Stimulated activated CD4-positive, alpha-beta T cell treated with anti-CD3 and anti-CD28 coated beads, Interleukin-12 subunit alpha, Interleukin-12 subunit beta, amount 100 ng/mL, for 4 hours (primary cell): ENCODE measurements at places on chromosomes 2 and 18.

DNA sequence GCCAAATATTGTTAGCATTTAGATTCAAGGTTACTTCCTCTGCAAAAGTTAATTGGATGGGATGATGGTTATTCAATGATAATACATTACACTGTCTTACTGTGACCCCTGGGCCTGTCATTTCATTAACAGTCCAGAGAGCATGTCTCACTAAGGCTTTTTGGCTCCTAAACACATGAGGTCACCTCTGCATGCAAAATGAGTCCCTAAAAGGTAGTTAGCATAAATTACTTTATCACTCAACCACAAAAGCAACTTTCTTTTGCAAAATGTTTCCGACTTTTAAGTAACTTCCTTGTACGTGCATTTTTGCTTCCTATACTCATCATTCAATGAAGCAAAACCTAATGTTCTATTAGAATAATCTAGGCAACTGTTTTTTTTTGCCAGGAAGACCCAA, 16.8 kb upstream of the AGFG1 start:
- no peak for DNase-seq

GRCh38 chr2:12787891-12788801, 71.4 kb downstream of the TRIB2 start:
- no peak for DNase-seq

DNA sequence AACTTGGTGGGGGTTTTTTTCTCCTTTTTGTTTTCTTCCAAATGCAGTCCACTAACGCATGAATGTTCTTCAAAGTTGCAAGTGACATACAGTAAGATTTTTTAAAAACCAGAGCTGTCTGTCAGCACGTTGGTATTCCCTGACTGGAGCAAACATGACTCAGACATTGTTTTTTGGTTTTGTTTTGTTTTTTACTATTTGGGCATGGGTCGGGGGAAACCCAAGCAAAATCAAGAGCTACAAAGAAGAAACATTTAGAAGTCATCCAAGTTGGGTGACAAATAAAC, 726 bp upstream of the CCDC88A start:
- DNase-seq, result no peak

GRCh38 chr18:9419956-9420631, 55.2 kb upstream of the RALBP1 start:
- DNase-seq, result no peak

DNA sequence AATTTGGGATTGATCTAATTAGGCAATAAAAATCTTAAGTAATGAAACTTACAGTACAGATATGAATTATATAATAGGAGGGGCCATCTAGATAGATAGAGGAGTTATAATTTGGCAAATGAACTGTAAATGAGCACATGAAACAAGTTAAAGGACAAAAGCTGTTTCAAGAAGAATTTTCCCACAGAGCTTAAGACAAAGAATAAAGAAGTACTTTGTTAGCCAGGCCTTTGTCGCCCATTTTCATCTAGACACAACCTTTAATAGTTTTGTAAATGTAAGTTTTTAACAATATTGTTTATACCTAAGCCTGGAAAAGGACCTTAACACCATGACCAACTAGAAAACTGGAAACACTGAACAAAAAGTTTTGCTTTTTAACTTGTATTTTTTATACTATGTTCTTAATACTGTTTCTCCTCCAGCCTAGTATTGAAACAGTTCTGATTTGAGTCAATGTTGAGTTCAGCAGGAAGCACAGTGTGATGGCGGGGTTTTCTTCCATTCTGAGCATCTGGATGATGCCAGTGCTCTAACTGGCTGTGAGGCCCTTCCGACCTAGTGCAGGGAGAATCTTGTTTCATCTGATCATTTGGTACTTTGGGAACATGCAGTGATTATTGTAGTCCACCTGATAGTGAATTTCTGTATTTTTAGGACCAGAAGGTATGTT, 37.6 kb downstream of the FARP2 start:
- no peak for DNase-seq

GRCh38 chr2:54708584-54709335, 14.7 kb upstream of the EML6 start:
- no peak for DNase-seq

GRCh38 chr18:66826211-66826610, 222.3 kb upstream of the CDH19 start:
- no peak for DNase-seq

DNA sequence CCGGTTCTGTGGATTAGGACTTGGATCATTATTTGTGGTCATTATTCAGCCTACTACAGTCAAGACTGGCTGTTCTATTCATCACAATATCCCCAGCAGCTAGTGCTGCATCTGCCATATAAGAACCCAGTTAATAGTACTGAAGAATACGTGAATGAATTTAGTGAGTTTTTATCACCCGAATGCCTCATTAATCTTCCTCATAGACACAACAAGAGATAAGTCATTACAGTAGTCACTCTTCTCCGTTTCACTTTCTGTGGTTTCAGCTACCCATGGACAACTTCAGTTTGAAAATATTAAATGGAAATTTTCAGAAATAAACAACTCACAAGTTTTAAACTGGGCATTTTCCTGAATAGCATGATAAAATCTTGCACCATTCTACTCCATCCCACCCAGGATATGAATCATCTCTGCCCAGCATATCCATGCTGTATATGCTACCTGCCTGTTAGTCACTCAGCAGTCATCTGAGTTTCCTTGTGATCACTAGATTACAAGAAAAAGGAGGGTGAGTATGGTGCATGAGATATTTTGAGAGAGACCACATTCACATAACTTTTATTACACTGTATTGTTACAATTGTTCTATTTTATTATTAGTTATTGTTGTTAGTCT, 363.7 kb upstream of the CHAC2 start:
- DNase-seq, result no peak

DNA sequence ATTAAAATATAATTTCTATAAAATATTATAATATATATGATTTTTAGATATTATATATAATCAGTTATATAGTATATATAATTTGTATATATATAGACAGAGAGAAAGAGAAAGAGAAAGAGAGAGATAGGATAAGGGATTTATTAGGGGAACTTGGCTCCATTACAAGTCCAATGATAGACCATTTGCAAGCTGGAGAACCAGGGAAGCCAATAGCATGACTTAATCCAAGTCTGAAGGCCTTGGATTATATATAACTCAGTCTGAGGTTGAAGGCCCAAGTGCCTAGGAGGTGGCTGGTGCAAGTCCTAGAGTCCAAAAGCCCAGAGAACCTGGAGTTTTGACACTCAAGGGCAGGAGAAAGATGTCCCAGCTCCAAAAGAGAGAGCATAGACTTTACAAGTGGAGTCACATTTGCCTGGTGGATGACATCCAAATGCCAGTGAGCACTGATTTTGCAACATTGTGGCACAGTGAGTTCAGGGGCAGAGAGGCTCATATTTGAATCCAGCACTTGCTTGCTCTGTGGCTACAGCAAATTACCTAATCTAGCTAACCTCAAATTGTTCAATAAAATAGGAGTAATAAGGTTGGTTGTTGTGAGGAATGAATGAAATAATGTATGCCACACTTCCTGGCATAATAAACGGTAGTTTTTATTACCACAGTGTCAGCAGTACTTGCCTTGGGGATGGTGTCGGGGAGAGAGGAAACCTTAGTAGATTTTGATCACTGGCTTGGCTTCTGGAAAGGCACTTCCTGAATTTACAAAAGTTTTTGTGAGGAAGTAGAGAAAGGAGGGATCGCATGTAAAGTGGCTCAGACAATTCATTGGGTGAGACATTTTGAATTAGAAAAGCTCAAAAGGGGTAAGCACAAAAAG, 69.6 kb upstream of the CD28 start:
- DNase-seq, result no peak

GRCh38 chr2:8126783-8127182, 555.1 kb upstream of the ID2 start:
- DNase-seq, result no peak

GRCh38 chr2:96245609-96246390, 20.0 kb downstream of the TMEM127 start:
- no peak for DNase-seq

DNA sequence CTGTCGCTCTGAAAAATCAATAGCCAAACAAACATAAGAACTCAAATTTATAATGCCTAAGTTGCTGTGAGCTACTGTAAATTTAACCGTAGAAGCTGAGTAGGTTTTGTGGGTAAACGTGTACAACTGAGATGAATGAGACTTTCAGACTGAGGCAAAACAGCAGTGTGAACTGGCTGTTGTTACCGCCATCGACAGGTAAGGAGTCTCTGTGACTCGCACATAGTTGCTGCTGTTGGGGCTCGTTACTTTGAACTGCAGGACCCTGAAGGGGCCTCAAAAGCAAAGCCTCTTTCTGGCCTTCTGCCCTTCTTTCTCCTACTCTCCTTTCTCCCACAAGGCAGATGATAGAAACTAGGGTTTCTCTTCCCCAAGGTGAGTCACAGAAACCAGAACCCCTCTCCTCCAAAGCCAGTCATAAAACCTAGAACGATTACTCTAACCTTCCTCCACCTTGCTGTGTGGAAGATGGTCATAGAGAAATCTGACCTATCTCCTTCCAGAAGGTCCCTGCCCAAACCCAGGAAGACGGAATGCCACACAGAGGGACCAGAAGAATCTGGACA, 101.2 kb downstream of the DLGAP1 start:
- DNase-seq, result no peak

DNA sequence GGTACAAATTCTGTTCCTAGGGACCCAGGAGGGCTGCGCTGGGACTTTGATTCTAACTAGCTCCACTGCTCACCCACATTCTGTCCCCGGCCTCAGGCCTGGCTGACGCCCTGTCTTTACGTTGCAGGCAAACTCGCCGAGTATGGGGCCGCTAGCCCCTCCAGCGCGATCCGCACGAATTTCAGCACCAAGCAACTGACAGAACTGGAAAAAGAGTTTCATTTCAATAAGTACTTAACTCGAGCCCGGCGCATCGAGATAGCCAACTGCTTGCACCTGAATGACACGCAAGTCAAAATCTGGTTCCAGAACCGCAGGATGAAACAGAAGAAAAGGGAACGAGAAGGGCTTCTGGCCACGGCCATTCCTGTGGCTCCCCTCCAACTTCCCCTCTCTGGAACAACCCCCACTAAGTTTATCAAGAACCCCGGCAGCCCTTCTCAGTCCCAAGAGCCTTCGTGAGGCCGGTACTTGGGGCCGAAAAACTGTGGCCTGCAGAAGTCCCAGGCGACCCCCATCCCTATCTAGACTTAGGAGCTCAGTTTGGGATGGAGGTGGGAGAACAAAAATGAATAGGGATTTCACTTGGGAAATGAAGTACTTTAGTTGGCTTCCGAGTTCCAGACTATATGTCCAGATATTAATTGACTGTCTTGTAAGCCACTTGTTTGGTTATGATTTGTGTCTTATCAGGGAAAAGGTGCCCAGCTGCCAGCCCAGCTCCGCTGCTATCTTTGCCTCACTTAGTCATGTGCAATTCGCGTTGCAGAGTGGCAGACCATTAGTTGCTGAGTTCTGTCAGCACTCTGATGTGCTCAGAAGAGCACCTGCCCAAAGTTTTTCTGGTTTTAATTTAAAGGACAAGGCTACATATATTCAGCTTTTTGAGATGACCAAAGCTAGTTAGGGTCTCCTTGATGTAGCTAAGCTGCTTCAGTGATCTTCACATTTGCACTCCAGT, 1.5 kb downstream of the HOXD1 start:
- no peak for DNase-seq

- no peak for DNase-seq
Measured at GRCh38 chr18:74396171-74397169, 60.6 kb downstream of the DIPK1C start.

DNA sequence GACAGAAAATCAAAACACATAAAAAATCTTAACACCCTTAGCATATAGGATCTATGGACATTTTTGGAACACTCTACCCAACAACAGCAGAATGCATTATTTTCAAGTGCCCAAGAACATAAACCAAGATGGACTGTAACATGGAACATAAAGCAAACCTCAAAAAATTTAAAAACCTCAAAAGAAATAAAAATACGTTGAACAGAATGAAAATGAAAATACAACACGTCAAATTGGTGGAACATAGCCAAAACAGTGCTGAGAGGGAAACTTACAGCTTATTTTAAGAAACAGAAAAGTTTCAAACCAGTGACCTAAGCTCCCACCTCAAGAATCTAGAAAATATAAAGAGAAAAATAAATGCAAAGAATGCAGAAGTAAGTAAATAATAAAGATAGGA, 58.3 kb upstream of the BCL2L11 start:
- no peak for DNase-seq

DNA sequence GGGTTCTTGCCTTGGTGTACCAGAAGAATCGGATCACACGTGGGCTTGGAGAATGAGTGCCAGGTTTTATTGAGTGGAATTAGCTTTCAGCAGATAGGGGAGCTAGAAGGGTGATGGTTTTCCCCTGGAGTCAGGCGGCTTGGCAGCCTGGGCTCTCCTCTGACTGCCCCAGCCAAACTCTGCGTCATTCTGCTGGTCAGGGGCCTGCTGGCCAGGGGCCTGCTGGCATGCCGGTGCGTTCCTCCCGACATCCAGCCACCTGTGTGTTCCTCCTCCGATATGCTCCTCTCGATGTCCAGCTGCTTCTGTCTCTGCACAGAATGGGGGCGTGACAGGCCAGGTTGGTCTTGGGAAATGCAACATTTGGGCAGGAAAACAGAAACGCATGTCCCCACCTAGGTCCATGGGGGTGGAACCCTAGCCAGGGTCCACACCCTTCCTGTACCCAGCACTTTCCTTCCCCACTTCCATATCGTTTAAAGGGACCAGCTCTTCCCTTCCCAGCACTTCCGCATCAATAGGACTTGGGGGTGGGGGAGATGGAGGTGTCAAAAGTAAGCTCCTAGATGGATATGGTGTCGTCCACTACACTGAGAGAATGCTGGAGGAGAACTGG, 85.3 kb downstream of the VWA3B start:
- no peak for DNase-seq

DNA sequence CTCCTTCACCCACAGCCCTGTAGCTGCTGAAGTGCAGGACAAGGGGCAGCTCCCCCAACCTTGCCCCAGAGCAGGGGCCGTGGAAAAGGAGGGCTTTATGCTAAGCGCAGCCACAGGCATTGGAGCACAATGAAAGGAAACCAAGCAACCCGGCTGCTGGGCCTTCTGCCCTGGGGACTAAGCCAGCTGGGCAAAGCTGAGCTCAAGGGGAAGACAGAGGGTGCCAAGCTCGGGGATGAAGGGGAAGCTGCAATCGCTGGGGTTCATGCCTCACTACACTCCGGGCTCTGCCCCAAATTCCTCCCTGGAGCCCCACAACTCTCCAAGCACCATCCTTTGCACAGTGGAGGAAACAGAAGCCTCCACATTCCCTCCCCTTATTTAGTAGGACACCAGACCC, 12.4 kb downstream of the SFXN5 start:
- DNase-seq, result no peak

DNA sequence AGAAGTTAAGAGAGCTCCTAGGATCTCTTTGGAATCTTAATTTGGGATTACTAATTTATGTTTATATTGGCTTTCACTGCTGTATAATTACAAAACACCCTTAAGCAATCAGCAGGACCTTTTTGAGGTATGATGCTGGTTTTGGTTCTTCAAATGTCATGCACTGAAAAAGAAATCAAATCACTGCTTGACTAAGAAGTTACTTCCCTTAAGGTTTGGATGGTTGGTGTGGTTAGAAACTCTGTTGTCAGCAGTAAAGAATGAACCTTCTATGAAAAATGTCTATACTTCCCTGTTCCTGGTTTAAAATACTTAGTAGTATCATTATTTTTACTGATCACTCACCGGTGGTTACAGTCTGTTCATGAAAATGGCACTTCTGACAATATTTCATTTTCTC, 5.5 kb downstream of the COLEC12 start:
- DNase-seq, result no peak

- DNase-seq, result no peak
Measured at GRCh38 chr2:10514743-10515142, 66.6 kb upstream of the ODC1 start.

GRCh38 chr2:19955544-19956422, 34.1 kb downstream of the WDR35 start:
- DNase-seq, result peak; percentile 12

GRCh38 chr18:62498616-62499262, 24.1 kb upstream of the ZCCHC2 start:
- no peak for DNase-seq
